Activated T-cell treated with anti-CD3 and anti-CD28 coated beads for 4 hours (primary cell): ENCODE measurements at places on chromosomes 3 and 15.

- no peak for DNase-seq
Measured at GRCh38 chr3:43786102-43786501, 95.4 kb downstream of the ABHD5 start.

GRCh38 chr15:80246425-80246894, 5.6 kb downstream of the CTXND1 start:
- DNase-seq: no peak

- no peak for DNase-seq
Measured at GRCh38 chr3:45425237-45425933, 37.0 kb downstream of the LARS2 start.

GRCh38 chr15:100348578-100348977, 6.8 kb upstream of the ADAMTS17 start:
- DNase-seq: no peak

GRCh38 chr3:53236112-53236841, 19.5 kb downstream of the TKT start:
- no peak for DNase-seq

DNA sequence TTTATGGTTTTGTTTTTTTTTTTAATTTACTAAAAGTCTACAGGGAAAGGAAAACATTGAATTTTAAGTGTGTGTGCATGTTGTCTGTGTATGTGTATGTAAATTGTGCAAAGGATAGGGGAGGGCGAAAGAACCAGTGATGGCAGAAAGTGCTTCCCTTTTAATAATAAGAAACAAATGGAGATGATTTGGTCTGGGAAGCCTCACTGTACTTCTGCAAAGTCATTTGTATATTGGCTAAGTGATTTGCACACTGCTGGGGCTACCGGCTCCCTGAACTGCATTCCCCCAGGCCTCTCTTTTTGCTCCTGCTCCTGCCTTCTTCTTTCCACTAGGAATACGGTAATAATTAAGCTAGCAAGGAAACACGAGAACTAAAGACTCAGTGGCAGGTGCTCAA, 101.2 kb downstream of the CD47 start:
- no peak for DNase-seq

GRCh38 chr3:184306341-184306972, 7.4 kb downstream of the PSMD2 start:
- no peak for DNase-seq

- no peak for DNase-seq
Measured at GRCh38 chr3:64059484-64060175, 36.3 kb upstream of the PSMD6 start.

DNA sequence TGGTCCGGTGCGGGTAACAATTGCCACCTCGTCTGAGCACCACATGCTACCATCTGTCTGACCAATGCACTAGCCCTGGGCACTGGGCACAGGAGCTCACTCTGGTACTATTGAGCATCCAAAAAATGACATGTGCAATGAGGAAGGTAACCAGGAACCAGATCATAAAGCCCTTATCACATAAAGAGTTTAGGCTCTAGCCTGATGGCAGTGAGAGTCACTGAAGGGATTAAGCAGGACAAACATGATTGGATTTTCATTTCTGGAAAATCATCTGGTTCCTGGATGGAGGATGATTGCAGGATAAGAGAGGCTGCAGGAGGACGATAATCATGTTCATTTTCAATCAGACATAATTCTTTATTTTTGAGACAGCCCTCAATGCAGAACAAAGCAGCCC, 12.4 kb downstream of the NDUFB4 start:
- DNase-seq: no peak

GRCh38 chr15:51322621-51323296, 15.6 kb downstream of the CYP19A1 start:
- DNase-seq: no peak

- DNase-seq: no peak
Measured at GRCh38 chr15:74159773-74160172, 13.7 kb upstream of the ISLR start.

GRCh38 chr15:75661100-75661755, 13.5 kb downstream of the SNX33 start:
- DNase-seq: no peak

GRCh38 chr3:32620611-32621310, 50.1 kb upstream of the DYNC1LI1 start:
- no peak for DNase-seq

GRCh38 chr15:67118808-67119207, 53.4 kb downstream of the SMAD3 start:
- no peak for DNase-seq

GRCh38 chr3:151178208-151178845, 24.7 kb downstream of the GPR171 start:
- no peak for DNase-seq

- DNase-seq: no peak
Measured at GRCh38 chr15:33279613-33280205, 31.1 kb upstream of the RYR3 start.
